ENCODE measurements at places on chromosomes 16 and 17. TPM values are rescaled to one million over a fixed set of nuclear protein-coding genes. Genes with fewer than 3 reads are reported as not detected.
A peak's percentile ranks its signal among the peaks of the same experiment; 100 is the strongest.

DNA sequence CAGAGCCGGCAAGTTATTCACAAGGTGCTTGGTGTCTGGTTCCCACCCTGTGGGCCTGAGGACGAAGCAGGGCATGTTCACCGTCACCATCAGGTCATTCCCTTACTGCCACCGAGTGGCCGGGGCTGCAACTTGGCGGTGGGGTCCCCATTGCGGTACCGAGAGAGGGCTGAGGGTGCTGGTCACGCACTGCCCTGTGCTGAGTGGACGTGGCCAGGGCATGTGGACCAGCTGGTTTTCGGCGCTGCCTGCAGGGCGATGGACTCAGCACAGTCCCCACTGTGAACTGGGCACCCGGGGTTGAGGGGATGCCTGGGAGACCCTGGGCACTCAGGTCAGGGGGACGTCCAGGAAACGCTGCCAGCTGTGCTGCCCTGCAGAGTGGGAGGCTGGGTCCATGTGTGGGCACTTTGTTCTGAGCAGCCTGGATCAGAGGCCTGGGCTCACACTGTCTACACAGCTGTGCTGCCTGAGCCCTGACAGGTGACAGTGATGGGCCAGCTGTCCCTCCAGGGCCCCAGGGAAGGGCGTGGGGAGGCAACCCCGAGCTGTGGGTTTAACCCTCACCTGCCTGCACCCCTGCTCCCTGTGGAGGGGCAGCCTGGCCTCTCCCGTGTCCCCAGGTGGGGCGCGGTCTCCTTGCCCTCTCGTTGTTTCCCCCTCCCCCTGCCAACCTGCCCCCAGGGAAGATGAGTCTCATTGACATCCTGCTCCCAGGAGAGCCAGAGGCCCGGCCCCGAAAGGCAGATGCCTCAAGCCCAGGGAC, 39.3 kb upstream of the GNG13 start:
- peak; percentile 31 for DNase-seq
- H3K27me3 ChIP-seq: no peaks in the 10 kb centered on the region
- no peaks in the 10 kb centered on the region for H3K36me3 ChIP-seq
- H3K4me3 ChIP-seq: no peak overlapping the region

DNA sequence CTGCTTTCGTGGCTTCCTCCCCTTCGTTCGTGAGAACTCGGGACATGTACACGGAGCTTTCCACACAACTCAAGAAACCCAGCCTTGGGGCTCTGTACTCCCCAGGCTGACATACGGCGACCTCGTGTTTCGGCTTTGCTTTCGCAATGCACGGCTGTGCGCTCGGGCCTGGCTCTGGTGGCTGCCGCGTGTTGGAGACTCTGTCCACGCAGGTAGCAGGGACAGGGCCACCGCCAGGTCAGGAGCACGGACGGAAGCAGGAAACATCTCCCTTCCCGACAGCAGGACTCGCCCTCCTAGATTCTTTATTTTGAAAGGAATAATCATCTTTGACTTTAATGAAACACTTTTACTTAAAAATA, 17.3 kb downstream of the UTS2R start:
- no peak overlapping the region for H3K27ac ChIP-seq
- H3K27me3 ChIP-seq: no peaks in the 10 kb centered on the region
- no peak overlapping the region for H3K4me3 ChIP-seq
- no peaks in the 10 kb centered on the region for H3K36me3 ChIP-seq
- no peaks in the 10 kb centered on the region for H3K4me1 ChIP-seq
- DNase-seq: no peak

GRCh38 chr16:90018652-90019542, at the start of gene DBNDD1:
Gene DBNDD1, minus strand, starts transcription at chr16:90019456. Its CDS starts 115 bp downstream, at chr16:90019341.
- H3K4me1 ChIP-seq: no peaks in the 10 kb centered on the region
- H3K36me3 ChIP-seq: no peaks in the 10 kb centered on the region
- no peaks in the 10 kb centered on the region for H3K27me3 ChIP-seq
- no peak for DNase-seq
- no peak within 1 kb of the TSS for H3K27ac ChIP-seq
- H3K4me3 ChIP-seq: peak within 1 kb of the TSS; percentile 83

The PRSS53 gene
- total RNA-seq: 2.4 TPM

DNA sequence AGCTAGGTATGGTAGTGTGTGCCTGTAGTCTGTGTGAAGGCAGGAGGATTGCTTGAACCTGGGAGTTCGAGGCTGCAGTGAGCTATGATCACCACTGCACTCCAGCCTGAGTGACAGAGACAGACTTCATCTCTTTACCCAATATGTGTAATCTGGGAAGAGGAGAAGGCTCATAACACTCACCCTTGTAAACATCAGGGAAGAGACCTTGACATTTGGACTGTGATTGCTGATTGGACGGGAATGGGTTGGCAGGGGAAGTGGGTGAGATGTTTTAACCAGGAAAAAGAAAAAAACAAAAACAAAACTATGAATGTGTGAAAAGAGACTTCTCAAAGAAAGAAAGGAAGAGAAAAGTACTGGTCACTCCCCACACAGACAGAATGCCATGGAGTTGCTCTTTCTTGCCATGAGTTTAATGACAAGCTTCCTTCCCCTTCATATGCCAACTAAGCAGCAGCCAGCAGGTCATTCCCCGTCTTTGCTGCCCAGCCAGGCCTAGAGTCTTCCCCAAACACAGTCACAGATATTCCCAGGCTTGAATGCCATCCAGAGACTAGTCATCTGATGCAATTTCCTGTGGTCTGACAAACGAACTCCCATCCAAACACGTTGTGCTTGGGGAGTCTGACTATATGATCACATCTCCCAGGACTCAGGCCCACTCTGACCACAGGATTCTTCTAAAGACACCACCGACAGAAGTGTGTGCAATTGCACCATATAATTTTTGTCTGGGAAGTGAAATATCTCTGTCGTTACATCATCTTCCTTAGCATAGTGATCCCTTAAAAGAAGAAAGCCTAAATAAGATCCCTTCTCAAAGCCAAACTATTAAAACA, 3.6 kb upstream of the XAF1 start:
- no peak overlapping the region for H3K4me3 ChIP-seq
- no peaks in the 10 kb centered on the region for H3K36me3 ChIP-seq
- no peaks in the 10 kb centered on the region for H3K27me3 ChIP-seq
- H3K4me1 ChIP-seq: no peaks in the 10 kb centered on the region
- no peak for DNase-seq

DNA sequence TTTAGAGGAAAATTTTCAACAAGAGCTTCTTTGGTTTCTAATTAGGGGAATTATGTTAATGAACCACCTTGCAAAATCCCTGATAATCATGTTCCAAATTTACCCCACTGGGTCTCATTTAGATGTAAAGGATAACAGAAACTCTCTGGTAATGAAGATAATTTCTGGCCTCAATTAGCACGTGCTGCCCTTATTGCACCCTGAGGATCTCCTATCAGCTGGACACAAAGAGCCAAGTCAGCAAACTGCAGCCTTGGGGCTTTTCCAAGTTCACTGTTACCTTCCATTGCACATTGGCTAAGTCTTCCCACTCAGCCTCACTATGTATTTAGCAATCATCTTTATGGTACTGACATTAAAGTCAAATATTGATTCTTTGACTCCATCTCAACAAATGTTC, 78.1 kb downstream of the GP2 start:
- no peak overlapping the region for H3K27ac ChIP-seq
- no peak for DNase-seq
- peaks cover 1% of the 10 kb centered on the region for H3K27me3 ChIP-seq
- H3K4me1 ChIP-seq: no peaks in the 10 kb centered on the region
- H3K36me3 ChIP-seq: no peaks in the 10 kb centered on the region

GRCh38 chr16:83713597-83713996, 94.2 kb upstream of the HSBP1 start:
- H3K36me3 ChIP-seq: no peaks in the 10 kb centered on the region
- H3K4me1 ChIP-seq: peaks cover 2% of the 10 kb centered on the region
- H3K27me3 ChIP-seq: no peaks in the 10 kb centered on the region
- H3K27ac ChIP-seq: peak overlapping the region; percentile 58

The PITPNM3 gene
- total RNA-seq: 1.8 TPM

DNA sequence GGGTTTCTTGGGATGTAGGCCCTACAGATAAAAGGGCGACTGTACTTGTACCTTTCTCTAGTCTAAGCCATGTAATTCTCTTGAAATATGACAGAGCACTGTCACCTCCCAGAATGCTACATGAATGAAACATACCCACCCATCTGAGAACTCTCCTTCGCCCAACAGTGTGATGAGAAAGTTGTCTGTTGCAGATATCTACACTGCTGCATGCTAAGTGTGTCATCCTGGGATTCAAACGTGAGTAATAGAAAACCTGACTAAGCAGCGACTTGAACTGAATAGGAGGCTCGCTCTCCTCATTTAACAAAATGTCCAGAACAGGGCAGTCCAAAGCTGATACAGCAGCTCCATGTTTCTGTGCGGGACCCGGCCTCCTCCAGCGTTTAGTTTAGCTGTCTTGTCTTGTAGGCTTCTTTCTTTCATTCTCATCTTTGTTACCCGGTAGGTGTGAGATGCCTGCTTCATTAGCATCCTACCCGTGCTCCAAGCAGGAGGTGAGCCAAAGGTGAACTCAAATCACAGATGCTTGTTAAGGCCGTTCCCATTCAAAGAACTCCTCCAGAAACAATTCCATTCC, 211.9 kb downstream of the PRKCA start:
- H3K36me3 ChIP-seq: no peaks in the 10 kb centered on the region
- no peak overlapping the region for H3K4me3 ChIP-seq
- H3K27ac ChIP-seq: no peak overlapping the region
- no peaks in the 10 kb centered on the region for H3K4me1 ChIP-seq

DNA sequence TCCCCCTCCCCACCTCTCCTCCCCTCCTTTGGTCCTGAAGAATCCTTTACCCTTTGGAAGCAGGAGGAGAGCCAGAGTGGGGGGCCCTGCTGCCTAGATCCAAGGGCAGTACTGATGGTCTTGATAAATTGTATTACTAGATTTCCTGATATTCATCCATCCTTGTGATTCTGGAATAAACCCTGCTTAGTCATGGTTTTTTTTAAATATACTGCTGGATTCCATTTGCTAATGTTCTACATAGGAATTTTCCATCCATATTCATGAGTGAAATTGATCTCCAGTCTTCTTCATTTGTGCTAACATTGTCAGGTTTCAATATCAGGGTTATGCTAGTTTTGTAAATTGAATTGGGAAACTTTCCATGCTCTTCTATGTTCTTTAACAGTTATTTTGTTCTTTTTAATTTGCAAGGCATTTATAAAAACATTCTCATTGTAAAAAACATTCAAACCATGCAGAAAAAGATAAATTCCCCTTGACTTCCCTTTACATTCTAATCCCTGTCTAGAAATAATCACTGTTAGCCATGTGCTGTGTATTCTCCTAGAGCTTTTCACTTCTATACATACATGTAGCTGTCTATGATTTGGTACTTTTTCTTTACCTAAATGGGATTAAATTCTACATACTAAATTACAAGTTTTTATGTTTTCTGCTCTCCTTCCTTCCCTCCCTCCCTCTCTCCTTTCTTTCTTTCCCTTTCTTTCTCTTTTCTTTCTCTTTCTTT, 56.7 kb downstream of the CCDC42 start:
- no peak overlapping the region for H3K4me3 ChIP-seq
- no peaks in the 10 kb centered on the region for H3K27me3 ChIP-seq
- DNase-seq: no peak
- no peaks in the 10 kb centered on the region for H3K36me3 ChIP-seq
- H3K27ac ChIP-seq: peak overlapping the region; percentile 82

Data from aorta (tissue), 5 donors.